ENCODE measurements at places on chromosomes 2 and 18.
A peak's percentile ranks its signal among the peaks of the same experiment; 100 is the strongest.

DNA sequence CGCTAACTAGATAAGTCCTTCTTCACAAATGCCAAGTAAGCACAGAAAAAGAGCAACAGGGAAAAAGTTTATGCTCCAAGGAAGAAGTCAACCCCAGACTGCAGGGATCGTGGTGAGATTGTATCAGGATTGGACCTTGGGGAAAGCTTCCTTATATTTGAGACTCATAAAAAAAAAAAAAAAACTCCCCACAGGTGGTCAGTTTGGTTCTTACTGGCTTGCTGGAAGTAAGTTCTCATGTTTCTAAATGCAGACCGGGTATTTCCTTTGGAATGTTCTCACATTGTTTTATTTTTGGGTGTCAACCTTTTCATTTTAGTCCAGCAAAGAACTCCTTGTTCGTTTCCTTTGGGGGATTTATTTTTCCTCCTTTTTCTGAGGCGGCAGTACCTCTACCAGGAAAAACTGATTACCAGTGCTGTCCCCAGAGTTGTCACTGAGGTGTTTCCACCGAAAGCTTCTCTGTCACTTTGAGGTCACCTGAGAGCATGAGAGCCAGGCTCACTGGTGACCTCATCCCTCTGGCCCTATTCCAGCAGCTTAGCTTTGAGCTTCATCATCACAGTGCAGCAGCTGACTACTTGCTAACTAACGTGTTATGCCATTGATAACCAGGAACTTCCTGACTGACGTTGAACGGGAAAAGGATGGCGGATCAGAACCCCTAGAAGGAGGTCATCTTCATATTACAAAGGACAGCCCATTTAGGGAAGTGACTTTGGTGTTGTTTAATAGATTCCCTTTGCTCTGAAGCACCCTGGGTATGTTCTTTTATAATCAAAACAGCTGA lies 16.8 kb upstream of the ATP8B1 start:
- DNase-seq, result no peak

- DNase-seq, result no peak
Observed at GRCh38 chr2:67516362-67516761, 119.2 kb downstream of the ETAA1 start.

DNA sequence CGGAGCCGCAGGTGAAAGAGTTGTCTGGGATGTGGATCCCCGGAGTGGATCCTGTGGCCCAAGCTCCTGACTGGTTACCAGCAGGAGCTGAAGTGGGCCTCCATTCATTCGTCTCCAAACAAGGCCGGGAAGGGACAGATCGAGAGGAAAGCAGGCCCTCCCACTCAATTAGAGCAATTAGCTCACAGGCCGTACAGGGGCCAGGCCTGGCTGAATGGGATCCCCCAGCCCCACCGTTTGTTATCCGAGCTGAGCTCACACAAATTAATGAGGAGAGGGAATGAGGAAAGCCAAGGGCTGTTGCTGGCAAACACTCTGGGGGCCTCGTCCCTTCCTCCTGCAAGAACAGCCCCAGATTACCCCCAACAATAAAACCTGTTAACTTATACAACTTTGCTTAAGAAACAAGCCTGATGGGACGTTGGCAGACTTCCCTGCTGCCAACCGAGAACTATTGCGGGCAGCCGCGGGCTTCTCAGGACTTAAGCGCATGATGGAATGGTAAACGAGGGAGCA lies 338.0 kb downstream of the BCL11A start:
- DNase-seq, result no peak

GRCh38 chr2:100344433-100344832 lies 22.1 kb upstream of the LONRF2 start:
- DNase-seq, result no peak

- no peak for DNase-seq
Observed at GRCh38 chr2:237574467-237574866, 8.1 kb downstream of the PRLH start.

DNA sequence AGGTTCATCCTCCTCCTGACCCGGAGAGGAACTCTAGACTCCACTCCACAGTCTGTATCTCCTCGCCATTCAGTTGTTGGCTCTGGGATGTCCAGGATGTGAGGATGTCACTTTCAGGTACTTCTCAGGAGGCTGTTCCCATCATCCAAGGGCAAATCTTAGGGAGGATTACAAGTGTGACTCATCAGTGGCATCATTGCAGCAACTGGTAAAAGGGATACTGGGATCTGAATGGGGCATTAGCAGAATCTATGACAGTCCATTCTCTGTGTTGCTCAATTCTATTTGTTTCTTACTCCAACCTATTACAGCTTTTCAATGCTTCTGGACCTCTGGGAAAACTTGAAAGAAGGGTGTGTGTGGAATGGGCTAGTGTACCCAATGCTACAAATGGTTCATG lies 81.5 kb upstream of the FN1 start:
- no peak for DNase-seq

DNA sequence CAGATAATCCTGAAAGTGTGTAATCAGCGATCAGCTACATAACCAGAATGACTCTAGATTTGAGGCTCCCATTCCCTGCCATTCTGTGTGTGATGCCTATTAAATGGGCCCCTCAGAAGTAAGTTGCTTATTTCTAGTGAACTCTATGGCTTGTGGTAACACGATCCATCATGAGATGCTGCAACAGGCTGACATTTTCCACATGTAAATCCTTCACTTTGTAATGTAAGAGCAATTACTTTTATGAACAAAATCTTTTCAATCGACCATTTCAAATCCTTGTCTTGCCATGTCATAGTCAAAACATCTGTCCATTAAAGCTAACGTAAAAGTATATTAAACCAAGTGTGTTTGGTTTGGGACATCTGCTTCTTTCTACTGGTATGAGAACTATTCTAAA lies 175.9 kb upstream of the ETAA1 start:
- no peak for DNase-seq

DNA sequence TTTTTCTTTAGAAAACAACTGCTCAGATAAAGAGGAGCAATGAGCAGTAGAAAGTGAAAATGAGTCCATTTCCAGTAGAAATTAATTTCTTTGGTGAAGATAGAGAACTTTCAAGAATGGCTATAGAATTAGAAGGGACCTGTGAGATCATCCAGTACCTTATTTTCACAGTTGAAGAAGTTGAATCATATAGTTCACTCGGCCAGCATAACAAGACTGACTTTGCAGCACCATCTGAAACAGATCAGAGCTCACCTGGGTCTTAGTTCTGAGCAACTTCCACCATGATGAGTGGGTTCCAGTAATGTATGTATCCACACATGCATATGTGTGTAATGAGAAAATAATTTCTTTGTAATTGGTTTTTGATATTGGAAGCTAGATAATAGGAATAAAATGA lies 58.6 kb downstream of the CERS6 start:
- no peak for DNase-seq

- DNase-seq, result no peak
Observed at GRCh38 chr18:45890606-45891005, 65.1 kb downstream of the SIGLEC15 start.

- no peak for DNase-seq
Observed at GRCh38 chr2:7620255-7620654, 703.0 kb downstream of the RNF144A start.

DNA sequence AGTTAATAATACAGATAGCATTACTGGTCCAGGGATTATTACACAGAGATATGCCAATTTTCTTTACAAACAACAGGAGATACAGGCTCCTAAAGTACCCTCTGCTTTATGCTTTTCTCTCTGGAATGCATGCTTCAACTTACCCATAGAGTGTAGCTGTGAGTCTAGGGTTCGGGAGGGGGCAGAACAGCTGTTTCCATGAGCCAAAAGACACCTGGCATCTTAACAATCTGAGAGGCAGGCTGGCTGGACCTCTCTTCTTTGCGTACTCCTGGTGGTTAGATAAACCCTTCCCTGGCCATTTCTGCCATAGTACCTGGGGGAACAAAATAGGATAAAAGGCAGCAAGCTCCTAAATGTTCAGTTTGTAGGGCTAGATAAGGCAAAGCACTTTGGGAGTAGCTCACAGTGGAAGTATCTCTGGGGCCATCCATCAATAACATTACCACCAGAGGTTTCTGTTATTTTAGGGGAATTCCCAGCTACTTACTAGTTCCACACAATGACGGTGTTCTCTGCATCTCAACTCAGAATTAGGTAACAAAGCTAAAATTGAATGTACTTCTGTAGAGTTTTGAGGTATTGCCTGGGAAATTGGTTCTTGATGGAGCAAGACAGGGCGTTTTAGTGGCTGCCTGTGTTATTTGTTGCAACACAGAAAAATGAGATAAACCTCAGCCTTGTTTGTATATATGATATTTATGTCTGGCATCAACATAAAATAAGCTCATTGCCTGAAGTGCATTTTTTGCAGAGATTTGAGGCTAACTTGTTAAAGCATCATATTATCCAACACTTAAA lies 6.2 kb upstream of the CCDC85A start:
- DNase-seq, result no peak

DNA sequence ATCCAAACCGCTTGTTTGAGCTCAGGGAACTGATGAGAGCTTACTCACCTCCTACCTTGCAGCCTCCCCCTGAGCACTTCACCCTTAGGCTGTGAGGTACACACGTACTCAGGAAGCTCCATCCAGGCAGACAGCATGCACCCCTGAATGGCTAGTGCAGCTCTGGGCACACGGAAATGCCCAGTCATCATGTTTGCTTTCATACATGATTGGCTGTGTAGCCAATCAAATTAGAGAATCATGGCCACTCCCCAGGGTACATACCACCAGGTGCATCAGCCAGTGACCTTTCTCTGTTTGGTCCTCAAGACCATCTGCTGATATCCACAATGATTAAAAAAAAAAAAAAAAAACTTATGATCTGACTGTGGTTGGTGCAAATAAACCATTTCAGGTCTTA lies 42.1 kb downstream of the RNF152 start:
- DNase-seq, result no peak

GRCh38 chr2:66433945-66434678 lies 813 bp upstream of the MEIS1 start:
- no peak for DNase-seq

GRCh38 chr18:50992351-50992762 lies 24.5 kb downstream of the ELAC1 start:
- DNase-seq, result no peak

- no peak for DNase-seq
Observed at GRCh38 chr2:132621131-132621875, 48.7 kb downstream of the LYPD1 start.

DNA sequence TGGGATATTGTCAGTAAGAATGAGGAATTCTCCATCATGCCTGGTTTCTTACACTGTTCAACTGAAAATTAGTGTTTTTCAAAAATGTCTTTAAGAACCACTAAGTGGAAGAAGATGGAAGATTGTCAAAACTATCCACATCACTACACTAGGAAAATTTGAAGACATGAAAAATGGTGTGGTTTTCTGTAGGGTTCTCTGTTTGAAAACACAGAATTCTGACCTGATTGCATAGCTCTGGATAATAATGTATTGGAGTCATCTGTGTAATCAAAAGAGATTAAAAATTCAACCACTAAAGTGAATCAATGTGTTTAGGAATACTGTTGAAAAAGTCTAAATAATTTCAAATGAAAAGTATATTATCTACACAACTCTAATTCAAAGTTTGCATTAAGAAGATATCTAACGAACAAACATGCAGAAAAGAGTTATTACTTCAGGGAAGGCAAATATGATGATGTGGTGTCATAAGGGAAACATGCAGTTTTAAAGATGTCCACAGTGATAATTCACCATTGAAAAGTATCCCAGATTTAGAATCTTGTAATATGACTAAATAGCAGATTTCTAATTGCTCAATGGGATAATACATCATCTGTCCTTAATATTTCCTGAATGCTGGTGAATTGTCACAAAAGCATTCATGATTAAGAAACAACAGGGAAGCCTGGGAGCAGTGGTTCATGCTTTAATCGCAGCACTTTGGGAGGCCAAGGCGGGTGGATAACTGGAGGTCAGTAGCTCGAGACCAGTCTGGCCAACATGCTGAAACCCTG lies 116.9 kb downstream of the ERBB4 start:
- no peak for DNase-seq

GRCh38 chr2:120345608-120346007 lies 328 bp upstream of the INHBB start:
- DNase-seq, result no peak

- DNase-seq, result no peak
Observed at GRCh38 chr2:96247896-96248295, 17.9 kb downstream of the TMEM127 start.

DNA sequence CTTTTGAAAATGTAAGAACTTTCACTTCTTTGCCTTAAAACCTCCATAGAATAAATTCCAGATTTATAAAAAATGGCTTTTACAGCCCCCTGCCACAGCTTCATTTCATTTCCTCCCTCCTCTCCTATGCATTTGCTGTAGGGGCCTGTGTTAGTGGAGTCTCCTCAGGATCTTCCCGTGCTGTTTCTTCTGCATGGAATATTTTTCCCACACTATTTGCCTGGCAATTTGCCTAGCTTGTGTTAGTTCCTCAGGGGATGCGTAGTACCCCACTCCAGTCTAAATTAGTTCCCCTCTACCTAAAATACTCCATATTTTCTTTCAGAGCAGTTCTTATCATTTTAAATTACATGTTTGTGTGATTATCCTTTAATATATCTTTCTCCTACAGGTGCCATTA lies 262.2 kb downstream of the PLCL1 start:
- no peak for DNase-seq

GRCh38 chr2:197425550-197425949 lies 9.3 kb downstream of the SF3B1 start:
- DNase-seq, result no peak

GRCh38 chr2:219045937-219046550 lies 4.7 kb upstream of the CFAP65 start:
- DNase-seq, result peak; percentile 69

DNA sequence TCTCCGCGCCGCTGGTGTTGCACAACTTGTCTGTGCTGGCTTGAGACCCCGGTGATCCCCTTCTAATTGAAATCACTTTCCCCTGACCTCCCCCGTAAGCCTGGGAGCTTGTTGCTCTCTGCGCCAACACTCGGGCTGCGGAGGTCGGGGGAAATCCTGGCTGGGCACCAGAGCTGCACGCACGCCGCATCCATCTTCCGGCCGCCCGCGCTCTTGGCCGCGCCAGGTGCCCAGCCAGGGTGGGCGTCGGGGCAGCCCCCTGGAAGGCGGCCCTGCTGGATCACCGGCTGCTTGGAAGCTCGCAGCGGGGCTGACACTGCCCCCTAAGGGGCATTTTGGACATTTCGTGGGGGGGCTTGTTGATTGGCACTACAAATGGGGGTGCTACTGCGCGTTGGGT lies 280.3 kb upstream of the SKOR2 start:
- DNase-seq, result no peak
